ENCODE measurements at places on chromosomes 2 and 18. TPM values are rescaled to one million over a fixed set of nuclear protein-coding genes. Genes with fewer than 3 reads are reported as not detected.

CTLA4 gene
- 1.8 TPM for total RNA-seq

MFSD2B gene
- not detected for total RNA-seq

FKBP1B gene
- total RNA-seq: 11.7 TPM

DNA sequence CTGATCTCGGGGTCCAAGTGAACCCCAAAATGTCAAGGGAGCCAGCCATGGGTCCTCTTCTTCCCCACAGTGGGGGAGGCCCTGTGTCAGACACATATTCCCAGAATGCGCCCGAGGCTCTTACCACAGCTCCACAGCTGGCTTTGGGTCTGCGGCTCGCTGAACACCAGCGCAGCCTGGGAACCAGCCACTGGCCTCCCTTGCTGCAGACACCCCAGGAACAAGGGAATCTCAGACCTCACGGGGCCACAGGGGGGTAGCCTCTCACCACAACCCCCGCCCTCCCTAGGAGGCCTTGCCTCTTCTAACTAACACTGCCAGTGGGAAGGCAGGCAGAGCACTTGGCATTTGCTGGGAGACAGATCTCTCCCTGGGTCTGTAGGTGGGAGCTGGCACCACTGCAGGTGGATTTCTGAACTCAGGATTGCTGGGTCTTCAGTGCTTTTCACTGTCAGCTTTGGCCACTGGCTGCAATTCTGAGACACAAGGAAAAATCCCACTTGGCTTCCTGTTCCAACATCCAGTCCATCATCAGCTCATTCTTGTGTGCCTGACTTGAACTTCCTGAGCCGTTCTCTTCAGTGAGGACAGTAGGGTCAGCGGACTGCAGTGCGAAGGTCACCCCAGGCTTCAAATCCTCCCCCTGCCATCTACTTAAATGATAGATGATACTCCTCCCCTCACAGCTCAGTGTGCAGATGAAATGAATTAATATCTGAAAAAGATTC lies 128.7 kb downstream of the CAPN13 start:
- DNase-seq: no peak

GRCh38 chr18:67634631-67635338 lies 118.3 kb upstream of the DSEL start:
- no peak for DNase-seq

IL36G gene
- total RNA-seq: not detected

GRCh38 chr2:22487541-22487940 lies 897.4 kb upstream of the KLHL29 start:
- DNase-seq: no peak

GRCh38 chr2:74252036-74252435 lies 53.6 kb downstream of the MTHFD2 start:
- DNase-seq: no peak

DNA sequence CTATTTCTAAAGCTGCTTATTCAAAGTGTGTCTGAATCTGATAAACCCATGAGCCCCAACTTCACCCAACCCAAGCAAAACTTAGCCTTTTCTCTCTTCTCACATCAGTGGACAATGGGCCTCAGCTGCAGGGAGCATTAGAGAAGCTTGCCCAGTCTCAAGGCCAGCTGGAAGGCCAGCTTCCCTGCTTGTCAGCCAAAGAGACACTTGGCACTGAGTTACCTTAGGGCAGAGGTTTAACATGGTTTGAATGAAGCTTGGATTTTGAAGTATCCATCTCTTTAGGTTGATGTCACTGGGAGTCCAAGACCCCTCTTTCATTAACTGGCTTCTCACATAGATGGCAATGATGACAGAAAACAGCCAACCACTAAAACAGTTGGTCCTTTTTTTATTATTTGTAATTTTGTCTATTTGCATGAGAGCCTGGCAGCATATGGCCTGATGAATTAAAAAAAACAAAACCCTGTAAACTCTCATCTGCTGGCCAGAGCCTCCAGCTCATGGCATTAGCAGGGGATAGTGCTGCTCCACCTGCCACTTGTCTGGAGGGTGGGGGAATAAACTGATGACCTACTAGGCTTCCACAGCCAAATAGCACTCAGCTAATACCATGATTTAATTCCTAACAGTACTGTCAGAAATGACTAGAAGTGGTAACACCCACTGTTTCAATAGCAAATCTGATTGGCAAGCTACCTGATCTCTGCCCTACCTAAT lies 137.0 kb downstream of the UBE2E3 start:
- no peak for DNase-seq

KCNS3 gene
- 35.0 TPM for total RNA-seq

DNA sequence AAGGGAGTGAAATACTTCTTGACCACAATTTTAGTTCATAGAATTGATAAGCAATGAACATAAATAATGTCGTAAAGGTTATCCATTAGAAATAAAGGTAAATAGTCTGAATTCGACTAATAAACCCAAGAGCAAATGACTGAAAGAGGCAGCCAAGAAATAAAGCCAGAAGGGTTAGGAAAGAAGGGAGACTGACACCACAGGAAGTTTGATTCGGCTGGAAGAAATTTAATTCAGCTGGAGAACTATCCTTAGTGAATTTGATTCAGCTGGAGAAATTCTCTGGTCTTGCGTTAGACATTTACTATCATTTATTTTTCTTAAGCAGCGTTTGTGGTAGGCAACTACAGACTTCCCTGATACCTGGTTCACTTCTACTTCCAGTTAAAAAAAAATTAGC lies 429.6 kb downstream of the PID1 start:
- no peak for DNase-seq

- no peak for DNase-seq
Observed at GRCh38 chr2:232896111-232896510, 26.0 kb downstream of the SNORC start.

- DNase-seq: no peak
Observed at GRCh38 chr18:69945220-69946114, 2.2 kb downstream of the CD226 start.

GRCh38 chr2:38228753-38229152 lies 148.3 kb downstream of the ATL2 start:
- DNase-seq: no peak

Data from SK-MEL-5 (cell line).